ENCODE measurements at places on chromosomes 7 and 10. TPM values are rescaled to one million over a fixed set of nuclear protein-coding genes. Genes with fewer than 3 reads are reported as not detected.
A peak's percentile ranks its signal among the peaks of the same experiment; 100 is the strongest.

Gene HOXA7
- 28.8 TPM for total RNA-seq

DNA sequence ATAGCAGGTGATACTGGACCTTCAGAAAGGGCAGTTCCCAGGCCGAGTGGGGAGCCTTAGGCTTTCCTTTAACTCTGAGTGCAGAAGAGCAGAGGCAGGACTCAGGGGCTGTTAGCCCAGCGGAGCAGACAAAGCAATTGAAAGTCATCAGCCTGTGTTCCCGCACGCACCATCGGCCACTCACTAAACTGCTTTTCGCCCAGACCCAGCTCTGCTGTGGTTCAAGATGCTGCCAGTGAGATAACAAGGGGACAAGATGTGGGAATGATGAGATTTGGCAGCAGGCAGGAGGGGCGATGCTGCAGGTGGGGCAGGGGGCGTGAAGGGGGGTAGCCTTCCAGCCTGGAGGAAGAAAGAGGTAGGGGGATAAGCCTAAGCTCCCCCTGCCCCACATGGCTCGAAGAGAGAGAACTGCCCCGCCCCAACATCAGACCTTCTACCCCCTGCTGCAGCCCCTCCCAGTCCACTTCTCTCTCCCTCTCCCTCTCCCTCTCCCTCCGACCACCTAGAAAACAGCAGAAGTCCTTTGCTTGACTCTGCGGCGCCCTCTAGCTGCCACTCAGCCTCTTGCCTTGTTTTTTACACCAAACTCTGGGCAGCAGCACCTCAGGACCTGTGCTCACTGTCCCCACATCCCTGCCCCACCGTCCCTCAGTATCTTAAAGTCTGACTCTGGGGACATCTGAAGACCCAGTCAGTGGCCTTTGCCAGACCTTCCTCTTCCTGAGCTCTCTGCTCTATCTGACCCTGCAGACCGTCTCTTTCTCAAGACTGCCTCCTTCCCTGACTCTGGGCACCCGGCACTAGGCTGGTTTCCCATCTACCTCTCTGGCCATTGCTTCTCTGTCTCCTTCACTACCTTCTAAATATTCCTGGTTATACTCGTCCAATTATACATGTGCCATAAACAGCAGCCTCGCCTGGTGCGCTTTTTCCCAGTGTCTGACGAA is 110.5 kb downstream of the C10orf105 start:
- no peak for DNase-seq

DNA sequence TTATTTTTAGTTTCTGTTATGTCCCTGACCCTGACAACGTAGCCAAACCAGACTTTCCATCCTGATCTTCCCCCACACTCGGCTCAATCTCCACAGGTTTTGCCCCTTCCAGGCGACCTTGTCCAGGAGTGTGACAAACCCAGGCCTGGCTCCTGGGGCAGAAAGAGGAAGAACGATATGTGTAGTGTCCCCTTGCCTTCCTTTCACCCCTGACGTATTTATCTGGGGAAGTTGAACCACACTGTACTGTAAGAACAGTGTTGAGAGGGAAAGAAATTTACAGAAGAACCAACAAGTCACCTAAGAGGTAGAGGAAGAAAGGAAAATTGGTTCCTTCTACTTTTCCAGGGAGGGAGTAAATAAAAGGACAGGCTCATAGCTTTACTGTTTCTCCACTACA is 158.0 kb downstream of the VTI1A start:
- no peak for DNase-seq

GRCh38 chr7:80681272-80681885 is 42.9 kb downstream of the CD36 start:
- DNase-seq, result no peak

Gene SFXN4
- total RNA-seq, result 17.3 TPM

DNA sequence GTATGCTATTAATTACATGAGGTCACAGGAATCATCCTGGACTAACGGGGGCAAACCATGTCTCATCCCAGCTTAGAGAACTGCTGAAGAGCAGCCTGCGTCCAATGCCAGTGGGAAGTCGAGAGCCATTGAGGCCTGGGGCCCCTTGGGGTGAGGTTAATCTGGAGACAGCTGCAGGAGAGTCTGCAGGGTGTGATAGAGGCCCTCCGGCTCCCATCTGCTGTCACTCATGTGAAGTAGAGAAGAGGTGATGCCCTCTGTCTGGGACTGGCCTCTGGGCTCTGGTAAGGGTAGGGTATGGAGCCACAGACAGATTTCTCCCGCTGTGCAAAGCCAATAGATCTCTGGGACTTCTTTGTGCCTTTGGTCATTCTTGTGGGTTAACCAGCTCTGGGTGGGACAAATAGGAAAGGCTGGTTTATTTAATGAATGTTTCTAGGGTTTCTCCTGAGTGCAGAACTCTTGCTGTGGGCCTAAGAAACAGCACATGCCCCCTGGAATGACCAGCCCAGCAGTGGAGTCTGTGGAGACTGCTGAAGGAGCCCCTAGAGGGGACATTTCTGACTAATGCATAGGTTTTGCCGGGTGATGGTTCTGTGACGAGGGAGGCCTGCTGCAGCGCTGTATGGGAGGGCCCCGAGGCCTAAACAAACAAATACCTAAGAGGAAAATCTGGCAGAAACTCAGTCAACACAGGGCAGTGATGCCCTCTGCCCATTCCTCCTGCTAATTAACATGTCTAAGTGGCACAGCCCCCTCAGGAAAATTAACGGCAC is 34.5 kb downstream of the CRHR2 start:
- no peak for DNase-seq

DNA sequence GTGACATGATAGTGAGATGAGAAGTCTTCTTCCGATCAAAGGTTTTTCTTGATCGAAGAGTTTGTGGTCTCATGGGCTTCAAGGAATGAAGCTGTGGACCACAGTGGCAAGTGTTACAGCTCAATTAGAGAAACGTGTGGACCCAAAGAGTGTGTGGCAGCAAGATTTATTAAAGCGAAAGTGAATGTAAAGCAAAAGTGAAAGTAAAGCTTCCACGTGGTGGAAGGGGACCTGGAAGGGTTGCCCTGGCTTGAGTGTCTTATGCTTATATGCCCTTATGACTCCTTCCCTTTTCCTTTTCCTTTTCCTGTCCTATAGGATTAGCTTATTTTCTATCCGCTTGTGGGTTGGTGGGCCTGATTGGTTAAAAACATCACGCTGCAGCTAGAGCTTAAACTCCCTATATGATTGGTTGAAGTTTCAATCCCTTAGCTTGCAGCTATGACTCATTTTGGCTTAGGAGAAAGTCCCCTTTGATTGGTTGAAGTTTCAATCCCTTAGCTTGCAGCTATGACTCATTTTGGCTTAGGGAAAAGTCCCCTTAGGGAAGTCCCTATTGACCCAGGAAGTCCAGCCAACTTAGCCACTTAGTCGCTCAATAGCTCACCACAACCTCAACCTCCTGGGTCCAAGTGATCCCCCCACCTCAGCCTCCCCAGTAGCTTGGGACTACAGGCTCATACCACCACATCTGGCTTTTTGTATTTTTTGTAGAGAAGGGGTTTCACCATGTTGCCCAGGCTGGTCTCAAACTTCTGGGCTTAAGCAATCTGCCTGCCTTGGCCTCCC is 34.7 kb downstream of the MRPS24 start:
- no peak for DNase-seq

DNA sequence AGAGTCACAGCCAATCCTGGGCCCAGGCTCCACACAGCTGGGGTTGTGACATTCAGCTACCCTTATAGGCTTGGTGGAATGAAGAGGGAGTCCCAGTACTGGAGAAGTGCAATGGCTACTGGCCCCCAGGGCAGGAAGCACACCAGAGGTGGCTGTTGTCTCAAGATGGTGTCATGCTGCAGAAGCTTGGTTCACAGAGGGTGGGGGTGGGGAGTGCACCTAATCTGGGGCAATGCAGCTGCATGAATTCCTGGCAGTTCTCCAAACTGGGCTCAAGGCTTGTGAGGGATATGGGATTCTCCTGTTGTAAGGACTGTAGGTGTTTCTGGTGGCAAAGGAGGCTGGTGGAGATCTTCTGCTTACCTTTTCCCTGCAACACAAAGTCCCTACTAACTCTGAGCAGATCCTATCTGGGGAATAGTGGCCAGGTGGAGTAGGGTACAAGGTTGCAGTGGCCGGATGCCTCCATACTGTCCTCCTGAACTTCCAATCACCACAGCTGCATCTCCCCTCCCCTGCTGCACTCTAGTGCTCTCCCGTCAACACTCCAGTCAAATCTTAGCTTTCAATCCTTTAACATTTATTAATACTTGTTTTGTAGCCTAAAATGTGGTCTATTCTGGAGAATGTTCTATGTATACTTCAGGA is 27.4 kb upstream of the PLA2G12B start:
- DNase-seq, result no peak

Gene UPK3BL2
- 2.1 TPM for total RNA-seq

DNA sequence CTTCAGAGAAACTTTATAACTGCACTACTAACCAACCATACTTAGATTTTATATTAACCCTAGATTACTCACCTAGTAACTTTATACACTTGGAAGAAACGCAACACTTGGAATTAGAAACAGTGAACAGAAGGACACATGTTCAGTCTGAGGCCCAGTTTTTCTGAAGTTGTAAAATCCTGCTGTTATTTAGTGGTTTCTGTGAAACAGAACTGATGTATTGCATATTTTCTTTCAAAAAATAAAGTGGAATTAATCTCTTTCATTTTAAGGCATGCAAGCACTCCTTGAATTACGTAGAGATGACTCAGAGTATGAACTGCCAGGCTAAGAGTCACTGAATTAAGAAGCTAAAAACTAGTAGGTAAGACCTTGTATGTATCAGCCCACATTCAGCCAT is 215.8 kb downstream of the SKAP2 start:
- no peak for DNase-seq

DNA sequence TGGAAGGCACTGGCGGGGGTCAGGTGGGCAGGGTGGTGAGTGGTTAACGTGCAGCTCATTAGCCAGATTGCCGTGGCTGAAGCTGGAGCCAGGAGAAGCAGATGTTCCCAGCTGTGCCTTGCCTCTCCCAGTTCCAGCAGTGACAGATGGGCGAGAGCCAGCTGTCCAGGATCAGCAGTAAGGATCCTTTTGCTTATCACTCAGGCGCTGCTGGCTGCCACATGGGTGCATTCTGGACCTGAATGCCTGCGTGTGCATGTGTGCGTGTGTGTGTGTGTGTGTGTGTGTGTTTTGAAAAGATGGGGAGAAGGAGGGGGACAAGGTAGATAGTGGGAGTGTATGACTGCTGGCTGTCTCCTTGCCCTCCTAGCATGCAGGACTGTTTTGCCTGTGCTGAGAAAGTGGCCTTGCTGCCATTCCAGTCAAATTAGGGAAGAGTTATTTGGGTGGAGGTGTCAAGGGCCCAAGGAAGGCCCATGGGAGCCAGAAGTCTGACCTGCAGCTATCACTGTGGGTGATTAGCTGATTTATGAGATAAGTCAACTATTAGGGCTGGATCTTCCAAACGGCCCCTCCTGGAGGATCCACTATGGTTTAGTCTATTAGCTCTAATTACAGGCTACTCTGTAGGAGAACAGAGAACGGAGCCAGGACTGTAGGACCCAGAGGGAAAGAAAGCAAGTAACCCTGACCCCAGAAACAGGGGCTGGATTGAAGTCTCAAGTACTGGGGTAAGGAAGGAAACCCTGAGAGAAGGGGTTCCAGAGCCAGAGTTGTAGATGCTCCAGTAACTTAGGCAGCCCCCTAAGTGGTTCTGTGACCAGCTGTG is 3.3 kb downstream of the EPHA1 start:
- no peak for DNase-seq

DNA sequence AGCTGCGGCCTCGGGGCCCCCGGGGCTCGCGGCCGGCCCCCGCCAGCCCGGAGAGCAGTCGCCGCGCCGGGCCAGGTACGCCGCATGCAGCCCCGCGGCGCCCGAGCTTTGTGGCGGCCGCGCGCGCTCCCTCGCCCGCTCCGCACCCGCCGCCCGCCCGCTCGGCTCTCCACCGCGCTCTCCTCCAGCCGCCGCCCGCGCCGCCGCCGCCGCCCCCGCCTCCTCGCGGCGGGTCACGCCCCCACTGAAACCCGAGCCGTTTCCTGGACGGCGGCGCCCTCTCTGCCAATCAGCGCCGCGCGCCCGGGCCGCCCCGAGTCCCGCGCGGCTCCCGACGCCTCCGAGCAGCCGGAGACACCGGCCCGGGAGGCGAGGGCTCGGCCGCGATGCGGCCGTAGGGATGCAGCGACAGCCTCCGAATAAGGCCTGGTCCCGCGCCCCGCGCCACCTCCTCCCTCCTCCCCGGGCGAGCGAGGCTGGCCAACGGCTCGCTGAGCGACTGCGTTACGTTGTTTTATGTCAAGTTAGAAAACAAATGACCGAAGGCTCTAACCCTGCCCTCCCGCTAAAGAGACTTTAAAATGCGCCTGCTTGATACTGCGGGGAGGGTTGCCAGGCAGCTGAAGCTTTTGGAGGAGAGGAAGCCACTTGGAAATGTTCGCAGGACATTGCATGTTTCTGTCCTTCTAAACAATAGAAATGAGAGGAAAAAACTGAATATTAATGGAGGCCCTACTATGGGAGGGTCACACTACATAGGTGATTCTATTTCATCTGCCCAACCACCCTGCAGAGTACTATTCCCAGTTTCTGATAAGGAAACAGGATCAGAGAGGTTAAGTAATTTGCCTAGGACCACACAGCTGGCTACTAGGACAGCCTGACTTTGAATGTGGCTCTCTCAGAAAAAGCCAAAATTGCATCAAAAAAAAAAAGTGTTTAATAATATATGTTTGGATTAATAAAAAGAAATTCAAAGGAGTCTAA is at the start of gene FGFR2:
Gene FGFR2, minus strand, starts transcription at position 182 of the 987 bp plus-strand sequence. CDS start 4,627 bp downstream, outside the sequence.
- no peak for DNase-seq

Gene ABHD11
- 61.3 TPM for total RNA-seq

GRCh38 chr7:99013266-99014112 is 130.4 kb downstream of the SMURF1 start:
- no peak for DNase-seq

DNA sequence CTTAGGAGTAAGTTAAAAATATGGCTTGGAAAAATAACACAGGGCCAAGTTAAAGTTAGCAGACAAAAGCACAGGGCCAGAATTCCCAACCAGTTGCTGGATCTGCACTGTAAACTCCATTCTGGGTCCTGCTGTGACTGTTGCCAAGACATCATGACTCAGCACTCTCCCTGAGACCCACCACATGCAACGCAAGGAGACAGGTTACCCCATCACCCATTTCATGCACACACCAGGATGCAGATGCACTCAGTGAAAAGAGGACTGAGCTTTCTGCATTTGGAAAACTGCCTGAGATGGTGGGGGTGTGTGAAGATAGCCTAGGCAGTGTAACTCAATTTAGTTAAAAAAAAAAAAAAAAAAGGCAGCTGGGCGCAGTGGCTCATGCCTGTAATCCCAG is 97.6 kb upstream of the ZNF438 start:
- DNase-seq, result peak; percentile 62

DNA sequence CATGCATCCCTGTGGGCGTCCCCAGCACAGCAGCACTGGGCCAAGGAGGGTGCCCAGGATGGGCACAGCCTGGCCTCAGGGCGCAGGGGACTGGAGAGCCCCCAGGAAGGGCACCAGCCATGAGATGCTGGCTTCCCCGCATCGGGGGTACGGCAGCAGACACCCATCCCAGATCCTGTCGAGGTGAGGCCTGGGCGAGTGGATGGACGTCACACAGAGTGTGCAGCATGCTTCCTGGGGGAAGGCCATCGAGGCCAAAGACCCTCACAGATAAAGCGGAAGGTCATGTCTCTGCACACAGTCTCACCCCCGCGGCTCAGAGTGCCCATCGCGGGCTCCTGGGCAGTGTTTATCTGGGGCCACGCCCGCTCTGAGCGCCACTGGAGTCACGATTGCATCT is 18.8 kb downstream of the ADGRA1 start:
- no peak for DNase-seq
